ENCODE measurements at places on chromosomes 2 and 18.

- DNase-seq = no peak
Measured at GRCh38 chr2:10864251-10864650, 47.5 kb upstream of the KCNF1 start.

DNA sequence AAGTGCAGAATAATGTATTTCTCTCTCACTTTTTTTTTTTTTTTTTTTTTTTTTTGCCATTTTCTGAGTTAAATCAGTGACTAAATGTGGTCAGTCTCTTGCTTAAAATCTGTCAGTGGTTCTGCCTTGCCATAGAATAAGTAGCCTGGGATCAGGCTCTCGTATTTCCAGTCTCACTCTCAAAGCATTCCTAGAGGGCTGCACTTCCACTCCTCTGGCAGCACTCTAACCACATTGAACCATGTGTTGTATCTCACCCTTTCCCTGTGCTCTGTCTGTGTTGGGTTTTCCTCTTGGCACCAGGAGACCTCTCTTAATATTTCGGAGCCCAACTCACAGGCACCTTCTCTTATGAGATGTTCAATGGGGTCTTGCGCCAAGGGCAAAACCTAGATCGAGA lies 304.4 kb downstream of the CTNNA2 start:
- DNase-seq = no peak

DNA sequence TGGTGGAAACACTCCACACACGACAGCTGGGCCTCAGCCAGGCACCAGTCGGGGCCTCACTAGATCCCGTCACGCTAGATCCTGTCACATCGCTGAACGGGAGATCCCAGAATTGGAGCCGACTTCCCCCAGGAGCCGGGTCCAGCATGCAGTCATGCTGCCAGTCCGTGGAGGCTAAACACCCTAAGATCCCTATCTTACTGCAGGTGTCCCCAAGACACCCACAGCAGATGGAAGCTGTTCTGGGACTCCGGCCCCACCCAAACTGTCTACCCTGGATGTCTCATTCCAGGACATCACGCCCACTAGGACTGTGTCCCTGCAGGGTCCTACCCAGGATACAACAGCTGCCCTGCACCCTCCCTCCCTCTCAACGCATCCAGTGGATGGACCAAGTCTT lies 23.4 kb downstream of the ZNF516 start:
- DNase-seq = no peak

GRCh38 chr2:202311823-202312388 lies 46.3 kb downstream of the NOP58 start:
- DNase-seq = no peak

DNA sequence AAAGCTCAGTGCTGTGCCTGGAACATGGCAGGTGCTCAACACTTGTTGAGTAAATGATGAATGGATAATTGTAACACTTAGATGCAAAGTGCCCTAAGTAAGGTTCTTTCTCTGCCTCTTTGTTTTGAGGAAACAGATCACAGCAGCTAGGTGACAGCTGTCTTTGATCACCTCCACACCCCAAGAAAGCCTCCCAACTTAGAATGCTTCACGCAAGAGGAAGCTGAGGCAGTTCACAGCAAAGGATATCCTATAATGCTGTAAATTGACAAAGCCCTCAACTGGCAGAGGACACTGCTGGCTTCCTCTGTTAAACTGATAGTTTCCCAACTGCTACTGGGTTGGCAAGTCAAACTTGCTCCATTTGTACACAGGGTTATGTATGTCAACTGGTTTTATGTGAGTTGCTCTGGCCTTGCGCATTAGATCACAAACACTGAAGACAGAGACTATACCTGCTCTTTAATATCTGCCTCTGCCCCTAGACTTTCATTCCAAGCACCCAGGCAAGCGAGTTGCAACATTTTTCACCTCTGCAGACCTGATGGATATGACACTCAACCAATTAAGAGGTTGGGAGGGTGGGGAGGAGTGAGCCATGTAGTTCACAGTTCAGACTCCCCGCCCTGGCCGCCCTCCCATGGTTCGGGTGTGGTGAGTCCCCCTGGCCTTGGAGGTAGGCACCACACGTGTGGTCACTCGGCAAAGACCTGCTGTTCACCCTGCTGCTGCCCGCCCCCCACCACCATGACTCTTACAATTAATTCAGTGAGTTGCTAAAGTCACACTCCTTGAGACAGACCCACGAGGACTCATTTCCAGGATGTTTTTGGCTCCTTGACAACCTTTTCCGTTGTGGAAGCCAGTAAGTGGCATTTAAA lies 4.8 kb upstream of the MALL start:
- DNase-seq = no peak

DNA sequence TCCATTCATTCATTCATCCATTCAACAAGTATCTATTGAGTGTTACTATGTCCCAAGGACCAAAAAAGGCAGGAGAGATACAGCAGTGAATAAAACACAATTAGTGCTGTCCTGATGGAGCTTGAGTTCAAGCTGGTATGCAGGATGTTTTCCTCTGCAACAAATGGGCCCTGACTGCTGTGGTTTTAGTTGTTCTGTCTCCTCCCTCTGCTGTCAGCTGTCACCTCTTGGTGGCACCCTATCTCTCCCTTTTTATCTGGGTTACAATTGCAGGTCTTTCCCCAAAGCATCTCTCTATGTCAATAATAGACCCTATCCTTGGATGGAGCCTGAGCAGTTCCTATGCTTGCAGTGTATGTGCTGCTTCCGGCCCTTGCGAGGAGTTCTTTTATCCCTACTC lies 304.8 kb downstream of the PDE11A start:
- no peak for DNase-seq

- no peak for DNase-seq
Measured at GRCh38 chr2:105868060-105868459, 123.3 kb downstream of the NCK2 start.

- peak; percentile 76 for DNase-seq
Measured at GRCh38 chr18:10247021-10247741, 207.3 kb upstream of the APCDD1 start.

DNA sequence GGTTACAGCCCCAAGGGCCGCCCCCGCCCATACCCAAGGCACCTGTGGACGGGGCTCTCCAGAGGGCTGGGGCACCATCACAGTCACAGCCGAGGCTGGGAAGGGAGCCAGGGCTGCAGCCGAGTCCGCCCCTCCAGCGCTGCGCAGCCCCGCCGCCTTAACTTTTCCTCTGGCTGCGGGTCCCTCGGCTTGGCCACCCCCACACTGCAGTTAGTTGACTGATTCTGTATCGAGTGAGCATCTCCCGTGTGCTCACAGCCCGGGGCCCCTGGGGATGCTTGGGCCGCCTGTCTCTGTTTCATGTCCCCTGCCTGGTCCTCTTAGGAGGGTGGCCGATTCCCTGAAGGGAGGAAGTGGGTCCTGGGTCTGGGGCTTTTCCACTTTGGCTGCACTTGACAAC lies 33.7 kb downstream of the EMILIN2 start:
- DNase-seq = no peak

Measured in stomach (tissue), 19 donors.